ENCODE measurements at places on chromosomes 4 and X. TPM values are rescaled to one million over a fixed set of nuclear protein-coding genes. Genes with fewer than 3 reads are reported as not detected.

DNA sequence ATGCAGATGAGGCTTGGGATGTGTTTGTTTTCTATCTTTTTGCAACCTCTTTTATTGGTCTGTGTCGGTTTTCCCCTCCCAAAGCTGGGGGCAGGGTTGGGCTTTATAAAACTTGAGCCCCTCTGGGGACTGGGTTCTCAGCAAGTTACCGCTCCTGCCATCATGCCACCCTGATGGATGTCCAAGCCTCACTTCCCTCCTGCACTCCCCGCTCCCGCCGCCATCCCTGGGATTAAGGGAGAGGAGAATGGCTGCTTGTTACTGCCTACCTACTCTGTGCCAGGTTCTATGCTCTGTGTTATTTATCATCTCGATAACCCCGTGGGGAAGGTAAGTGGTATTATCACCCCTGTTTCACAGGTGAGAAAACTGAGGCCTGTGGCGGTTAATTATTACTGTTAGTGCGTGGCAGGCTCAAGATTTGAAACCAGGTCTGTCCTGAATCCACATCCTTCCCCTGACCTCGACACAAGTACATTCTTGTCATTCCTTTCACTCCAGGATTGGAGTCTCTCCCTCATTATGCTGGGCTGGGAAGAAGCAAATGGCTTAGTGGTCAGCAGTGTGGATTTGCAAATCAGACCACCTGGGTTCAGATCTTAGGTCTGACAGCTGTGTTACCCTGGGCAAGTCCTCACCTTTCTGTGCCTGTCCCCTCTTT lies 4.5 kb downstream of the UBA1 start:
- no peak for DNase-seq

- no peak for DNase-seq
Measured at GRCh38 chr4:11488657-11489452, 60.2 kb upstream of the HS3ST1 start.

DNA sequence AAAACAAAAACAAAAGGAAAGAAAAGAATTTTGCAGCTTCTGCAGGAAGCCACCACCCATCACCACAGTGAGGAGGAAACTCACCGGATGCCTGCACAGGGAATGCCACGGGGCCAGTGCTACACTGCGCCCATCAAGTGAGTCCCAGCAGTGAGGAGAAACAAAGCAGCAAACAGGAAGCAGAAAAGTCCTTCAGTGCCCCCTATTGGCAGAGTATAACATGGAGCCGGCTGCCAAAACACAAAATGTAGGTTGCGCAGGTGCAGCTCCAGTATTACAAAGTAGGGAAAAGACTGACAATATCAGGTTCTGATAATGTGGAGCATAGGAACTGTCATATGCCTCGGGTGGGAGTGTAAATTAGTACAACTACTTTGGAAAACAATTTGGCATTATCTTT lies 23.3 kb upstream of the SCML2 start:
- peak; percentile 19 for DNase-seq

- DNase-seq, result no peak
Measured at GRCh38 chr4:37675587-37676290, 10.4 kb downstream of the RELL1 start.

GRCh38 chrX:139850968-139851367 lies 81.9 kb downstream of the ATP11C start:
- DNase-seq, result no peak

- peak; percentile 31 for DNase-seq
Measured at GRCh38 chr4:105147553-105148161, 981 bp downstream of the TET2 start.

DNA sequence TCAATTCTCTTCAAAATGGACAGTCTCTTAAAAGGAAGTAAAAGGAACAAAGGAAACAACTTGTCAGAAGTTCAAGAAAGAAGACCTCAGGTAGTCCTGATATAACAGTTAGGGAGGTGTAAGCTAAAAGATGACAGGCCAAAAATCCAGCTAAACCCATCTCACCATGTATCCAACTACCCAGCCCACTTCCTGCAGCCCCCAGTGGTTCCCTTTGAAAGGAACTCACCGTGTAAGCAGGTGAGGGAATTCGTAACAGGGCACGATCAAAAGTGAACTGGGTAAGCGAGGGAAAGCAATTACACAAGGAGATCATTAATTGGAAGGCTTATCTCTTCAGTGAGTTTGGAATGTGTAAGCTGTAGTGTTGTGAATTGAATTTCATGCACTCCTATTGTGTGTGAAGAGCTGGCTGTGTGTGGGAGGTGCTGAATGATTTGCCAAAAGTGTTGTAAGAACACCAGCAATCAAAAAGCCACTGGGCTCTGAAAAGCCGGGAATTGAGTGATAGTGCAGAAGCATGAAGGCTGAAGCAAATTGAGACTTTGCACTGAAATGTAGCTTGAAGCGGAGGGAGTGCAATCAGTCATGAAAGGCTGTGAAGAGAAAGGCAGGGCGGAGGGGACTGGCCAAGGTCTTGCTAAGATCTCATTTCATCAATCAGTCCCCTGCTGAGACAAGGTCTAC lies 914.2 kb upstream of the LCORL start:
- DNase-seq, result no peak

DNA sequence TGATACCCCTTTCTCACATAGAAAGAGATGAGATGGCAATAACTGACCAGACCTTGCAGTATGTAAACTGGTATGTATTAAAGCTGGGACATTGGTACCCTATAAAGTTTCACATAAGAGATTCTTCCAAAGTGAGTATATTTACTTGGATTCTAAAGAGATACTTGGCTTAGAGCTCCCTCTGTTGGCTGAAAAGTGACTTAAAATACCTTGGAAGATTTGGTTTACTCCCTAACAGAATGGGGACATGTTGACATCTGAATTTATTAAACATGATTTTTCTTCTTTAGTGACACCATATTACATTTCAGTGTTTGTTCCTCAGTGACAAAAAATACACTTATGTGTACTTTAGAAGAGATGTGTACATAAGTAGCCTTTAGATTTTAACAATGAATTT lies 47.9 kb upstream of the RGN start:
- DNase-seq, result peak; percentile 65

GRCh38 chr4:42399393-42399792 lies 2.1 kb downstream of the SHISA3 start:
- DNase-seq, result no peak

The LNX1 gene
- 5.0 TPM for total RNA-seq

The CT45A1 gene
- total RNA-seq, result not detected

All from RPMI7951 (cell line).